ENCODE measurements at places on chromosomes 2 and 18. TPM values are rescaled to one million over a fixed set of nuclear protein-coding genes. Genes with fewer than 3 reads are reported as not detected.

The VWC2L gene
- total RNA-seq, result not detected

- DNase-seq, result no peak
Measured at GRCh38 chr2:26608557-26608956, 32.6 kb downstream of the CIB4 start.

The CTAGE1 gene
- total RNA-seq, result under 0.01 TPM

The BBS5 gene
- 7.1 TPM for total RNA-seq

The GALNT13 gene
- total RNA-seq, result 0.17 TPM

- peak; percentile 65 for DNase-seq
Measured at GRCh38 chr18:41939326-41939725, 15.7 kb upstream of the PIK3C3 start.

DNA sequence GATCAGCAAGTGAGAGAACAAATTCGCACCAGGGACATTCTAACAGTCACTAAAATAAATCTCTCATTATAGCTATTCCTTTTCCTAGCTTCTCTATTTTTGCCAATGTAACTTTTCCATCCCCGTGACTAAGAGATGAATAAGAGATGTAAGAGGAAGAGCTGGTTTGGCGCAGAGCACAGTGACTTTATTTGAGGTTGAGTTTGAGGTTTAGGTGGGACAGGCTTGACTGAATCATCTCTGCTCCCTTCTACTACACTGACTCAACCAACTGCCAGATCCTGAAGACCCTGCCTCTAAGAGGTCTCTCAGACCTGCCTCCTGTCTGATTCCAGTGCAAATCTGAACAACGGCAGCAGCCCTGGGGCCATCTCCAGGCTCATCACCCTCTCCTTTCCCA lies 28.0 kb downstream of the RFX8 start:
- peak; percentile 97 for DNase-seq

The DUSP2 gene
- 1.0 TPM for total RNA-seq

DNA sequence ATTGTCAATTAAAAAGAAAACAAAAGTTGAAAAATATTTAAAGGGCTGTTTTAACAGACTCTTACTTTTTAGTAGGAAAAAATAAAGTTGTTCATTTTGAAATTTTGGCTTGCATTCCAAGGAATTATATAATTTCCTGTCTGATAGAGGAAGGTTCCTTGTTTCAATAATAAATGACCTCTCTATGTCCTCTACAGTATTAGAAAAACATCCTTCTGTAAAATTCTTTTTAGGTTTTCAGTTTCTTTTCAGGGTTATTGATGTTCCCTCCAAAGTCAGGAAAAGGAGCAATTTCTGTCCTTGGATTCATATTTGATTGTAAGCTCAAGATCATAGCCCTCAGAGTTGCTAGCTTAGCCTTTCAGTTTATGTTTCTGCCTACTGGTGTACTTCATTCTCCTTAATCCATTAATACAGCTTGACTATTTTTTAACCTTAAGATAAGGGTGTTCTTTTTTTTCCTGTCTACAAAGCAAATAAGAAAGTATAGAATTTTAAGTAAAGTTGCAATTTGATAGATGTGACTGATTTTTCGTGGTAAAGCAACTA lies 125.2 kb upstream of the COL3A1 start:
- DNase-seq, result no peak

DNA sequence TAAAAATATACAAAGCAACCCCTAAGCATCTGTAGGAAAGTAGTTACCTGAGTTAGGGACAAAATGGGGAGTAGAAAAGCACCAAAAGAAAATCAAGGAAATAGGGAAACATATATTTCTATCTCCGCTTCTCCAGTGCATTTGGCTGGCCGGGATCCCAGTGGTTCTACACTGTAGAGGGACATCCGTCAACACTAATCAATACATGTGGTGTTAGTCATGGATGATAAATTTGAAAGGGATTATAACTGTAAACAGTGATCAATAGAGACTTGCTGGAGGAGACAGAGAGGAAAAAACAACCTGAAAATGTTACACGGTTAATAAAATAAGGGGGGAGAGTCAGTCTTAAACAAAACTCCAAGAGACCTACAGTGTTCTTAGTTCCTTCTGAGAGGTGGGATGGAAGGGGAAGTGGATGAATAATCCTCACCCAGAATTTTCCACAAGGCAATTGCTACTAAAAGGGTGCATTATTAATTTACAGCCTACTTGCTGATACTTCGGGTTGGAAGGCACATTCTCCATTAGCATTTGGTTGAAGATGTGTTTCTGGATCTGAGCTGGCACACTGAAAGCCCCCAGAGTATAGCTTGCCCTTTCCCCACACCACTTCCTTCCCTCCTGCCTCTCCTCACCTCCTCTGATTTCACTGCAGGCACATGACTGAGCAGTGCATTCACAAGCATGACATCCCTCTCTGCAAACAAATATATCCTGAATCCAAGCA lies 530.0 kb downstream of the BCL11A start:
- no peak for DNase-seq

The ANKRD29 gene
- 6.9 TPM for total RNA-seq

DNA sequence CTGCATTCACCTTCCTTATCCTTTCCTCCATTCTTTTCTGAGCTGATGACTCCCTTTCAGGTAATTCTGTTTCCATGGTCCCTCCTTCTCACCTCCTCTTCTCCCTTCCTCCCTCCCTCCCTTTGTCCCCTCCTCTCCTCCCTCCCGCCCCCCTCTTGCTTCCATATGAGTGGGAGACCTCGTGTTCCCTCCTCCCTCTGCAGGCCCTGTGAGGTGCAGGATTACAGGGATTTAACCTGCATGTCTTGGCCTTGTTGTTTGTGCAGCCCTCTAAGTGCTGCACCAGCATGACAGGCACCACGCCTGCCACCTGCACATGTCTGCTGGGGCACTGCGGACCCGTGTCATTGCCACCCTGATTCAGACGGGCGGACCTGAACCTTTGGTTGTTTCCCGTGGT lies 103.1 kb downstream of the SNTG2 start:
- no peak for DNase-seq

The MRO gene
- under 0.01 TPM for total RNA-seq

The MRPS5 gene
- total RNA-seq, result 50.8 TPM

The SPIRE1 gene
- 28.8 TPM for total RNA-seq

DNA sequence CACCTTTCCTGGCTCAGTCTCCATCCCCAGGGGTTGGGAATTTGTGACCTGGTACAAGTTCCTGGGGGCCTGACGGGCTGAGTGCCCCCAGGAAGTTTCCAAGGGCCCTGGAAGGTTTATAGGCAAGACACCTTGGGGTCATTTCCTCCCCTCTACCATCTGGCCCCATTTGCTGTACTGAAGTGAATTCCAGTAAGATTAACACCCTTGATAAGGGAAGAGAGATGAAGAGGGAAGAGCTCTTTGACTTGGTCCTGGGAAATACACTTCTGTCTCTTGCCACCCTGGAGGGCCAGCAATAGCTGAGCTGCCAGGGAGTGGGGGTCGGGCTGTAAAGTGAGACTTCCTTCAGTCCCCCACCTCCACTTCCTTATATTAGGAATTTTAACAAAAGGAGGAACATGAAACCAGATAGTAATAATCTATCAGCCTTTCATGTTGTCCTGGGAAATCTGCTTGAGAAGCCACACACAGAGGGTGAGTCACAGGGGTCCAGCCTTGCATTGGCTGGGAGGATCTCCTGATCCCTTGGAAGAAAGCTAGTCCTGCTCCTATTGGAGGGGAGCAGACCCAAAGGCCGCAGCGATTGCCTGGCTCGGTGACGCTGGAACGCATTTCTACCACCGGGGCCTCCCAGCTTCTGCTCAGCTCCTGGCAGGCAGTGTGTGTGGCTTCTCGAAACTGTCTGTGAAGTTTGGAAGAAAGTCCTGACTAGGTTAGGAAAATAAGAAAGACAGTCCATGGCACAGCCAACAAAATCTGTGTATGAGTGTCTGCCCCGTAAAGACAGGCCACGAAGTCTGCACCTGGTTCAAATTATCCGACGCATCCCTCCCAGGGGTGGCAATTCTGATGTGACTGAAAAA lies 87.3 kb downstream of the ACAA2 start:
- DNase-seq, result peak; percentile 99

DNA sequence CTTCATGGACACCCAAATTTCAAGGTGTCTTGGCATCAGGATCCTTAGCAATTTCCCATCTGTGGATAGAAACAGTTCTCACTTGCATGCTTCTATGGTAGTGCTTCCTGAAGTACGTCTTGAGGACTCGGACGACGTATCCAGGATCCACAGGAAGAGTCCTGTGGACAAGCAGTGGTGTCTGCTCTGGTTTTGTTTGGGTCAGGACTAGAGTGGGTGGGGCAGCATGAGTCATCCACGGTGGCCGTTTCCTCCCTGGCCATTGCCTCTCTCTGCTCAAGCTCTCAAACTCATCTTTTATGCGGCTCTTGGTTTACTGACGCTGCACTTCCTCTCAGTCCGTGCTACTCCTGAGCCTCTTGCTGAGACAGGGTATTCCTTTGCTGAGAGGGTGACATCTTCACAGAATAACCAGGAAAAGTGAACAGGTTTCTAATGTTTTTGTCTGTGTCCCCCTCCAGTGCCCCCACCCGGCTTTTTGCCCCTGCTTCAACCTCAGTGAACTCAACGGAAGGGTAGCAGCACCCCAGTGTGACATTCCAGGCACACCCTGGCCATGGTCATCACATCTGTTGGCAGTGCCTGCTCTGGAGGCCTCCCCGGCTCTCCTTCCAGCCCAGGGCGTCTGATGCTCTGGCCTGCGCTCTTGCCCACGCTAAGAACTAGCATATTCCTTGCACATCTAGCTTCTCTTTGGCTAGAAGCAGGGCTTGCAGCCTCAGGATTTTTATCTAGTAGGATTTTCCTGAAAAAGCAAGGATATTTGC lies 62.2 kb downstream of the ARMC9 start:
- DNase-seq, result peak; percentile 43

The TCF7L1 gene
- 0.83 TPM for total RNA-seq

DNA sequence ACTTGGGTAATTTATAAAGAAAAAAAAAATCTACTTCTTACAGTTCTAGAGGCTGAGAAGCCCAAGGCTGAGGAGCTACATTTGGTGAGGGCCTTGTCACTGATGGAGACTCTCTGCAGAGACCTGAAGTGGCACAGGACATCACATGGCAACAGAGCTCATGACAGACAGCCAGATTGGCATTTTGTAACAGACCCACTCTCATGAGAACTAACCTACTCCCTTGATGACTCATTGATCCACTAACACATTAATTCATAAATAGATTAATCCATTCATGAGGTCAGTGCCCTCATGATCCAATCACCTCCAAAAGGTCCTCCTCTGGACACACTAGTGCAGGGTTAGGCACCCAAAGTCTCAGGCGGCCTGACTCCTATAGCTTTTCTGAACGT lies 318.4 kb downstream of the GULP1 start:
- DNase-seq, result no peak

GRCh38 chr18:48785091-48785614 lies 165.6 kb downstream of the SMAD7 start:
- no peak for DNase-seq

DNA sequence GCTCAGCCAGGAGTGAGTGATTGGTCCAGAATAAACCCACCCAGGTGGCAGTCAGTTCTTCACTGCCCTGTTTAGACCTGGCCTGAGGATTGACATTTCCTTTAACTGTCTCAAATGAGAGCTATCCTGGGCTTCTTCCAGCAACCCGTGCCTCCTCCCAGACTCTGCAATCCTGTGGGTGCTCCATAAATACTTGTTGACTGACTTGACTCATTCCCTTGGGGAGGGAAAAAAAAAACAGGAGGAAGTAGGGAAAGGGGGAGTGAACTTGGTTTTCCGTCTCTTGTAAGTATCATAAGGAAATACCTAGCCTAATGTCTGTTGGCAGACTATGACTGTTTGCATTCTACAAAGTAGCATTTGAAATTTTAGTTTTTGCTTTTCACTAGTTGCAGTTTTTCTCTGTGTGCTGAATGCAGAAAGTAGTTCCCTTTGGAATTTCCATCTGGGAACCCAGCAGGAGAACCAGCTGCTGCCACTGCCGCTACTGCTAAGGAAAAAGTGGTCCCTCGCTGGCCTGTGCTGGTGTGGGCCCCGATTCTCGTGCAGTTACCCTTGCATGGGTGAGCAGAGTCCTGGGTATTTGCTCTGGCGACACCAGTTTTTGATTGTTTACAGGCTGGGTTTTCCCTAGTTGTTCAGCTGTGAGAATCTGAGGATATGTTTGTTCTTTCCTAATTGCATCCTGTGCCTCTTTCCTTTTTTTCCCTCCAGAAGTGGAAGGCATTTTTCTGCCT lies 78.8 kb downstream of the TGOLN2 start:
- peak; percentile 97 for DNase-seq

DNA sequence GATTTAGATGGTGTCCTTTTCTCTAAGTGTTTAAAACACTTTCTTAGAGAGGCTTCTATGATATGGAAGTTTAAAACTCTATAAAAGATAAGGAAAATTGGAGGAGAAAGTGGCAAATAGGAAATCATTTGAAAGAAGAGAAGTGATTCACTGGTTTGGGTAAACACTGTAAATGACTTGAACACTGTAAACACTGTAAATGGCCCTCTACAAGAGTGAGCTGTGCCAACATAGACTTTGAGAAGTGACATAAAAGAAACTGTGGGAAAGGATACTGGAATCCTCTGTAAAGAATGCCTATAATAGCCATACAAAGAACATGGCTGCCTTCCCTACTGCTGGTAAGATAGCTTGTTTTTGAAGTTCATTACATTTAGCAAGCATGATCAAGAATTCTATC lies 210.9 kb upstream of the SIX3 start:
- DNase-seq, result no peak

GRCh38 chr2:105376789-105377240 lies 22.0 kb downstream of the FHL2 start:
- DNase-seq, result peak; percentile 92

GRCh38 chr2:197195518-197195917 lies 115.1 kb downstream of the ANKRD44 start:
- no peak for DNase-seq

DNA sequence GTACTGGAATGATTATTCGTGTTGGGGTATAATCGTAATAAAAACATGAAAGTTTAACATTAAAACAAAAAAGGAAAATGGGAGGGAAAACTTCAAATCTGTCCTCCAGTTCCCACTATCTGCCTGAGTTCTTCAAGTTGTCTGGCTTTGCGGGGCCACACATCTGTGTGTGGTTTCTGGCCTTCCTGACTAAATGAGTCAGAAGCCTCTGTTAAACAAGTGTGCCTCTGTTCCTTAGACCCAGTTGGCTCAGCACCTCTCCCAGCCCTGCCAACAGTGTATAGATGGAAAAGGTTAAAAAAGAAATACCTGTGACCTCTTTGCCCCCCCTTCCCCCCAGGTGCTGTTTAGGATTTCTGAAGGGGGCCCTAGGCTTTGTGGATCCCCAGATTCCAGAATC lies 30.2 kb downstream of the XDH start:
- peak; percentile 94 for DNase-seq

The AMER3 gene
- total RNA-seq, result not detected

Measured in fibroblast of lung (primary cell).